ENCODE measurements at places on chromosomes 2 and 18. TPM values are rescaled to one million over a fixed set of nuclear protein-coding genes. Genes with fewer than 3 reads are reported as not detected.

Gene SH3BP4
- 0.17 TPM for total RNA-seq

Gene MYO1B
- total RNA-seq = 3.9 TPM

Gene KIF3C
- 11.6 TPM for total RNA-seq

Gene EFR3B
- total RNA-seq = 0.08 TPM

Gene CTAGE1
- total RNA-seq = not detected

Gene TMEM182
- 3.6 TPM for total RNA-seq

Gene LYPD6
- not detected for total RNA-seq

Gene SLC14A1
- total RNA-seq = 3.1 TPM

Gene ACTG2
- 0.22 TPM for total RNA-seq

Gene SIX2
- not detected for total RNA-seq

Gene SAG
- 0.45 TPM for total RNA-seq

Gene GPR39
- total RNA-seq = not detected

Gene FAP
- not detected for total RNA-seq

Gene DSG4
- not detected for total RNA-seq

Gene ANKRD29
- not detected for total RNA-seq

Gene SLC30A3
- total RNA-seq = 0.64 TPM

Gene GAREM2
- total RNA-seq = 4.1 TPM

Gene SNTG2
- 2.9 TPM for total RNA-seq

Gene CDKL4
- 0.50 TPM for total RNA-seq

Gene MYL12A
- 864 TPM for total RNA-seq

Gene TUBA4B
- total RNA-seq = not detected

Gene RSAD2
- total RNA-seq = 104 TPM

Gene POTEE
- 0.47 TPM for total RNA-seq

All from activated naive CD8-positive, alpha-beta T cell treated with anti-CD3 and anti-CD28 coated beads, Interleukin-2, amount 10 ng/mL, durations not matched to agents 7 days and 5 days (primary cell).